ENCODE measurements at places on chromosomes 7 and 10. TPM values are rescaled to one million over a fixed set of nuclear protein-coding genes. Genes with fewer than 3 reads are reported as not detected.

GRCh38 chr10:73810735-73811465 is 498 bp downstream of the NDST2 start:
- peak; percentile 78 for DNase-seq

GRCh38 chr10:10792681-10793080 is 225.0 kb upstream of the CELF2 start:
- no peak for DNase-seq

- DNase-seq, result no peak
Measured at GRCh38 chr7:149171892-149172533, 23.3 kb upstream of the ZNF282 start.

GRCh38 chr7:25895792-25896171 is 256.2 kb upstream of the NFE2L3 start:
- no peak for DNase-seq

DNA sequence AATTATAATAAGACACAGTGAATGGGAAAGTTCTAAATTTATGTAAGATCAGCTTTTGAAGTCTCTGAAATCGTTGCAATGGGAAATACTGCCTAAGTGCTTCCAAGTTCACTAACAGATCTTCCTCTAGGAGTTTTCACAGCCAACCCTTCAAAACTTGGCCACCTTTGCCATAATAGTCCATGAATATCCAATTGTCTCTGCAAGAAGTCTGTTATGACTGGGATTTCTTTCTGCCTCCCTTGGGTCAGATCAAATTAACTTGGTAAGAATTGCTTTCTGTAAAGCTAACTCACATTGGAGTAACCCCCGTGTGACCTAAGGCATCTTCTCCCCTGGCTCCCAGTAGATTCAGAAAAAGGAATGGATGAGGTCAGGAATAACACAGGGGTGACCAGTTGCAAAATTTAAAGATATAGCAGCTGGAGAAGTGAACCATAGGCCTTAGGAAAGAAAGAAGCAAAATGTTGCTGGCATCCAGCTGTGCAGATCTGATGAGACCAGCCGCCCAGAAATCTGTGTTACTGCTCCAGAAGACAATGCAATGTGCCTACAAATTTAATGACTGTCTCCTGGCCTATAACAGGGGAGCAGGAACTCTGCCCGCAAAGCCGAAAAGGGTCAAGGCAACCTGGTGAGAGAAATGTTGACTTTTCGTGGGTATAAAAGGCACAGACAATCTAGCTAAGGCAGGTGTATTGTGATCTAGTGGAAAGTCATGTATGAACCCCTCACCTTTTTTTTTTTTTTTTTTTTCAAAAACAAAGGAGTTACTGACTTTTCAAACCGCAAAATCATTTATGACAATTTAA is 7.5 kb upstream of the OPTN start:
- no peak for DNase-seq

GRCh38 chr10:133415752-133416151 is 8.7 kb downstream of the SPRN start:
- DNase-seq, result no peak

- no peak for DNase-seq
Measured at GRCh38 chr7:21948364-21948763, 2.7 kb upstream of the CDCA7L start.

DNA sequence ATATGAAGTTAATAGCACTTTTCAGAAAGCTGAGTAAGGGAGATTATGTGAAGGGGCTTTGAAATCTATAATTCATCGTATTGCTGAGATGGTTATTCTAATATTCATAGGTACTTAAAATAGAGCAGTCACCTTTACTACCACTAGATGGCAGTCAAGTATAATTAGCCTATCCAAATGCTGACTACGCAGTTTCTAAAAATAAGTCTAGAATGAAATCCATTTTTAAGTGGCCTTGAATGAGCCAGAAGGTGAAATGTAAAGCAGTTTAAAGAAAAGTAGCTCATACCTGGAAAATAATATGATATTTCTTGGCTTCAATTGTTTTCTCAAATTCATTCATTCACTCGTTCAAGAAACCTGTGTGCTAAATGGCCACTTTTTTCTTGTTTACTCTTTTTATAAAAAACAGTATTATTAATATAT is 1277.1 kb downstream of the GATA3 start:
- DNase-seq, result no peak

GRCh38 chr10:6049031-6049400 is 13.2 kb downstream of the IL2RA start:
- no peak for DNase-seq

DNA sequence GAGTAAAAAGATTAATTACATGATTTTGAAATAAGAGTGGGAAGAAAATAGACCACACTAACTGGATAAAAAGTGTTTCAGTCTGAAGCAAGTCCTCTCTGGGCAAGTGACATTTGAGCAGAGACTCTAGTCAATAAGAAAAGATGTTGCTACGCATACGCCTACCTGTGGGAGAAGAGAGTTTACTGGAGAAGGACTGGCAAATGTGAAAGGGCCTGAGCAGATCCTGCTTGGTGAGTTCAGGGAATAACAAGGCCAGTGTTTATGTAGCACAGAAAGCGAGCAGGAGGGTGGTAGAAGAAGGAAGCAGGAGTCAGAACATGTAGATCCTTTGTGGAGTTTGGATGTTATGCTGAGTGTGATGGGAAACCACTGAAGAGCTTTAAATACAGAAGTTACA is 43.4 kb downstream of the RAB18 start:
- DNase-seq, result no peak

GRCh38 chr10:73650537-73651331 is 5.1 kb downstream of the SYNPO2L start:
- peak; percentile 73 for DNase-seq

The ZSCAN25 gene
- 9.6 TPM for total RNA-seq

The SEMA3D gene
- 2.1 TPM for total RNA-seq

The CALHM1 gene
- total RNA-seq, result not detected
